ENCODE measurements at places on chromosomes 4 and X. TPM values are rescaled to one million over a fixed set of nuclear protein-coding genes. Genes with fewer than 3 reads are reported as not detected.

Gene SRPX2
- 4.1 TPM for total RNA-seq

Gene TMEM154
- 66.2 TPM for total RNA-seq

Gene CXCL5
- 20.4 TPM for total RNA-seq

Gene HTN1
- total RNA-seq, result not detected

Gene TMEM156
- 6.5 TPM for total RNA-seq

Gene GLOD5
- not detected for total RNA-seq

Gene CASP6
- total RNA-seq, result 29.0 TPM

Gene CFI
- not detected for total RNA-seq

All from hair follicular keratinocyte (primary cell).